ENCODE measurements at places on chromosomes 1 and 21.

GRCh38 chr1:9058465-9058864, 11.0 kb downstream of the SLC2A5 start:
- DNase-seq, result no peak

GRCh38 chr1:226061068-226061840, 1.3 kb upstream of the H3-3A start:
- no peak for DNase-seq

DNA sequence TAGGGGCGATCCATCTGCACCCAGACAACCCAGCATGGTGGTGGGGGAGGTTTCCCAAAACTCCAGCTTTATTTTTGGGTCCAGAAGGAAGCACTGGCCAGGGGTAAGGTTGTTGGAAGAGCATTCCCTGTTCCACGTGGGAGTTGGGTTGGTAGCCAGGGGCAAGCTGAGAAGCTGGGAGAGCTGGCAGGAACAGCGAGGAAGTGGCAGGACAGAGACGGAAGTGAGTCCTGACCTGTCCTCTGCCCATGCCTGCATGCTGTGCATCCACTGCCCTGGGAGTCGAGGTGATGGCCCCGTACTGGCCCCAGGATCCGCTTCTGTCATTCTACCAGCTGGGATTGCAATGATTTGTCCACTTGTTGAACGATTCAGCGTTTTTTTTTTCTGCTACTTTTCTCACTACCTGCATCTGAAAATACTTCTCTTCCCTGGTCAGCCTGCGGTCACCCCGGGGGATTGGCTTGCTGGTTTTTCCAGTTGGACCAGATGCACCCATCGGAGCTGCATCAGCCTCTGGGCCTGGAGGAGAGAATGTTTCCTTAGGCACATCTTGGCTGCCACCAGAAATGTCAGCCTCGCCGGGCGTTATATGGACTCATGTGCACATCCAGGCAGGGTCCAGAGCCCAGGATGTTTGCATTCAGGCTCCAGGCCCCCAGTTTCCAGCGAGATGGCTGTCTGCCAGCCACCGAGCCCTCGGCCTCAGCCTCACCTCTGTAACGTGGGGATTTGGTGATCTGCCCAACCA, 28.3 kb upstream of the TMPRSS2 start:
- no peak for DNase-seq

- DNase-seq, result no peak
Measured at GRCh38 chr1:45409276-45409675, 69.0 kb upstream of the MUTYH start.

- no peak for DNase-seq
Measured at GRCh38 chr1:30883389-30884172, 25.0 kb downstream of the SDC3 start.

- DNase-seq, result no peak
Measured at GRCh38 chr1:53987880-53988279, 30.1 kb downstream of the LDLRAD1 start.

GRCh38 chr1:115173151-115173550, 83.8 kb upstream of the TSPAN2 start:
- DNase-seq, result no peak

- no peak for DNase-seq
Measured at GRCh38 chr1:202593845-202594244, 116.4 kb downstream of the SYT2 start.

GRCh38 chr1:153880962-153881361, 41.8 kb downstream of the GATAD2B start:
- DNase-seq, result no peak
